ENCODE measurements at places on chromosomes 1 and 21.

GRCh38 chr1:59856725-59857338 is 42.1 kb downstream of the HOOK1 start:
- DNase-seq, result no peak

GRCh38 chr21:26490771-26491170 is 82.3 kb downstream of the CYYR1 start:
- no peak for DNase-seq

GRCh38 chr1:67211589-67212563 is 45.6 kb downstream of the IL23R start:
- peak; percentile 49 for DNase-seq

- DNase-seq, result no peak
Observed at GRCh38 chr1:202671399-202671798, 38.9 kb downstream of the SYT2 start.

GRCh38 chr1:218588540-218589172 is 243.5 kb downstream of the TGFB2 start:
- DNase-seq, result no peak

- no peak for DNase-seq
Observed at GRCh38 chr1:164971391-164971790, 385.1 kb downstream of the LMX1A start.

DNA sequence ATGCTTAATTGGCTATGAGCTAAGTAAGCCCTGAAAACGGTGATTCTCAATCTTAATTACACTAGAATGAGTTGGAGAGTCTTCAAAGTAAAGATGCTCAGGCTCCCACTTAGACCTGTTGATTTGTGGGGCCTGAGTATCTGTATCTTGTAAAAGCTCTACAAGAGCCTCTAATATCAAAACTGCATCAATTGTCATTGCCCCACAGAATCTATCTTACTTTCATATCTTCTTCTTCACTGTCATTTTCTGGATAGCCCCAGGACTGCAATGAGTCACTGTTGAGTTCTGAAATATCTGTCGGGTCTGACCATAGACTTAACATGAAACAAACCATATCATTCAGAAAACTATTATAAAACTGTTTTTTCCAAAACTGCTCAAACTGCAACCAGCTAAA is 102.8 kb upstream of the SERTAD4 start:
- no peak for DNase-seq

- DNase-seq, result peak; percentile 76
Observed at GRCh38 chr1:87045761-87046304, 131.4 kb downstream of the HS2ST1 start.

DNA sequence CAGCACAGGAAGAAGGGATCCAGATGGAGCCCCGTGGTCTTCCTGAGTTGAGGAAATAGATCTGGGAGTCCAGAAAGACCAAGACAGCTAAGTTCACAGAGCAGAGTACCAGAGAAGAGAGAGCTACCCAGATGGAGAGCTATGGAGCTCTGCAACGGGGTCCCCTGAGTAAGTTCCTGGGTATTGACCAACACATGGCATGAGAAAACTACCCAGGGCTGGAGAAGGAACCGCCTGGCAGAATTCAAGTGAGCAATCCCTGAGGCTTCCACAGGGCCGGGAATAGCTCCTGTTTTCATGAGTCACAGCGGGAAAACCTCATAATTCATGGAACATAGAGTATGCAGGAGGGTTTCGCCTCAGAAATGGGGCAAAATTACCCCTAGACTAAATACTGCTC is 19.7 kb downstream of the STPG1 start:
- DNase-seq, result no peak

DNA sequence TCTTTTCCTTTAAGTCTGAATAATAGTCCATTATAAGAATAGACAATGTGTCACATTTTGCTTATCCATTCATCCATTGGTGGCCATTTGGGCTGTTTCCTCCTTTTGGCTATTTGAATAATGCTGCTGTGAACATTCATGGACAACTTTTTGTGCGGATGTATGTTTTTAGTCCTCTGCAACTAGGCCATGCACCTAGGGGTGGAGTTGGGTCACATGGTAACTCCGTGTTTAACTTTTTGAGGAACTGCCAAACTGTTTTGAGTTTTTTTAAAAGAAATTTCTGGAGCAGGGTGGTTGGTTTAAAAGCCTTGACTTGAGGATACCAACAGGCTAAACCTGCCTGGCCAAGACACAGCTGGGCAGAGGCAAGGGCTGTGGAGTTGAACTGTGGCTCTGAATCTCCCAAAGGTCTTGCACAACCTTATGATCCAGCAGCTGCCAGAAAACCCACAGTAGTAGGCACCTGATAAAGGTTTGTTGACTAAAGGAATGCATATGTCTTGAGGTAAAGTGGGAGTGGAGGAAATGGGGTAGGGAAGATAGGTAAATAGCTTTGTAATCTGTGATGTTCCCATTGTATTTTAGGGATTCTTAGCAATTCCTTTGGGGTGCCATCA is 5.6 kb upstream of the RPTN start:
- DNase-seq, result no peak

DNA sequence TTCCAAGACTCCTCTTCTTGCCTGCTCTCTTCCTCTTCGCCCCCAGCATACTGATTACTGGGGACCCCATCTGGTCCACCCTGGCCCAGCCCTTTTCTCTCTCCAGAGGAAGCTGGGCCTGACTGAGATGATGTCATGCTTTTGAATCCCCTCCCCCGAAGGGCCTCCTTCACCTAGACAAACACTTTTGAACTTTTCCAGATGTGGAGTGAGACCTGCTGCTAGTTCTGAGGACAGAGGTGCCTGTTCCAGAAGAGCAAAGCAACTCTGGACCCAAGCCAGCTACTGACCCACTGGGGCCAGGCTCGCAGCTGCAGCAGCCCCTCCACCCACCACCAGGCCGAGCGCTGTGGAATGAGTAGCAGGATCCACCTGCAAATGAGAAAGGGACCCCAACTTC is 8.4 kb downstream of the CD34 start:
- DNase-seq, result no peak

DNA sequence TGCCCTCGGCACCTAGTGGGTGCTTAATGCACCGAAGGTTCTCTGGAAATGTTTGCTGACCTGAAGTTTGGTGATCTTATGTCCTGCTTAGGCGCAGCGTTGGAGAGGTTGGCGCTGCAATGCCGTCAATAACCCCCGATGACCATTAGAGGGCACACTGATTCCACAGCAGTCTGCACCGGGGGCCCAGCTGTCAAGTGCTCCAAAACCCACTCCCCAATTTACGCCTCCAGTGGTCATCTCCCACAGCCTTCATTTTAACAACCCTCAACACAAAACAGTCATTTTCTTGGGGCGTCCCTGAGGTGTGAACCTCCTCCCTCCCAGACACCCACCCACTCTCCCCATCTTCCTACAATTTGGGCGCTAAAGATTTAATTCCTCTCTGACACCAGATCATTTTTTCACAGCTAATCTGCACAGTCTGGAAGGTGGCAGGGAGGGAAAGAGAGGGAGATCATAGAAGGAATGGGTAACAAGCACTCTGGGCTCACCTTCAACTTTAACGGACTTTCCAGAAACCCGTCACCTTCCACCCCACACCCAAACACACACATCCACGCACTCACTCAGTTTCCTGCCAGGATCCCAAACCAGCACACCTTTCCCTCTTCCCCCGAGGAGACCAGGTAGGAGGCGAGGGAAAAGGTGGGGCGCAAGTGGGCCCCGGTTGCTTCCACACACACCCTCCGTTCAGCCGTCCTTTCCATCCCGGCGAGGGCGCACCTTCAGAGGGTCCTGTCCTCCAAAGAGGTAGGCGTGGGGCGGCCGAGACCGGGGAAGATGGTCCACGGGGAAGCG is 570 bp upstream of the NPR1 start:
- peak; percentile 25 for DNase-seq

GRCh38 chr1:65467536-65467935 is 47.1 kb downstream of the LEPR start:
- DNase-seq, result no peak

DNA sequence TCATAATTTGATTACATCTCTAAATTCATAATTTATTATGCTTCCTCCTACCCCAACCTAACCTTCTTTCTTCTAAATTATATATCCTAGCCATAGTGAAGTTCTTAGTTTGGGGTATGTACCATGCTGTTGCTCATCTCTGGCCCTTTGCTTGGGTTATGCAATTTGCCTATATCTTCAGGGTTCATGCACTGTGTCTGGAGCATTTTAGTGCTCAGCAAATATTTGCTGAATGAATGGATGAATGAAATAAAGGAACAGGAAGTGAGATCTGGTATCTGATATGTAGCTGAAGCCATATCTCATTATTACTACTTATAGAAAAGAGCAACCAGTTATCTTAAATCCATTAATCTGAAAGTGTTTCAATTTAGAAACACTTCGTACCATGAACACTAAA is 137.6 kb downstream of the GPATCH2 start:
- no peak for DNase-seq

- peak; percentile 1 for DNase-seq
Observed at GRCh38 chr1:87684194-87684593, 355.5 kb downstream of the LMO4 start.

- no peak for DNase-seq
Observed at GRCh38 chr1:101485712-101486111, 248.9 kb downstream of the S1PR1 start.

DNA sequence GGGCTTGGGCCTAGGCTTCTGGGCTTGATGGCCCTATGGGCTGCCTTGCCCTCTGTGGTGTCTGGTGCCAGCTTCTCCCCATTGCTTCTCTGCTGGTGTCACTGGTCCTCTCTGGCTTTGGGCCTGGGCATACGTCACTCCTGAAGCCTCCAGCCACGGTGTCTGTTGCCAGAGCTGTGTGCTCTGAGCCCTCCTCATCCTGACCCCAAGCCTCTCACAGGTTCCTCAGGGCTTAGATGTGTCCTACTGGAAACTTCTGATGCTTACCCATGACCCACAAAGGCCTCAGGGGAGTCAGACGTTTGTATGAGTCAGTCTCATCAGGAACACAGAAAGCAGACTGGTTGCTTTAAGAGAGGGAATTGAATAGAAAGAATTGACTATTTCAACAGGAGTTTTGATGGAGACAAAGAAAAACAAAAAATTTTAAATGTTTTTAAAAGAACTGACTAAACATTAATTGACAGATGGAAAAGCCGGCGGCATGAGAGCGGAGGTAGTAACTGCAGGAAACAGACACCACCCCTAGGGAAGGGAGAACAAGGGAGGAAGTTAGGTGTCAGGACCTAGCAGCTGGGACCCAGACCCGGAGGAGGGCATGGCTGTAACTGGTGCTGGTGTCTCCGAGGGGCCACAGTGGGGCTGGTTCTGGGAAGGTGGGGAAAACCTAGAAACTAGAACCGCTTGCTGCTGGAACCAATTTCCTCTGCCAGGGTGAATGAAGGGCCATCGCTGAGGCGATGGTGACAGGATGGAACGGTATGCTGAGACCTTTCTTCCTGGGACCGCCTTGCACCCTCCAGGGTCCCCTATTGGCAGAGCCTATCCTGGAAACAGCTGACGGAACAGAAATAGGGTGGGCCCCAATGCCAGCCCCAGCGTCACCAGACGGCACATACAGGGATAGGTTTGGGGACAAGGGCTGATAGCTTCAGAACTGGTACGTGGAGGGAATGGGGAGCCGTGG is 40.0 kb upstream of the CITED4 start:
- DNase-seq, result no peak

DNA sequence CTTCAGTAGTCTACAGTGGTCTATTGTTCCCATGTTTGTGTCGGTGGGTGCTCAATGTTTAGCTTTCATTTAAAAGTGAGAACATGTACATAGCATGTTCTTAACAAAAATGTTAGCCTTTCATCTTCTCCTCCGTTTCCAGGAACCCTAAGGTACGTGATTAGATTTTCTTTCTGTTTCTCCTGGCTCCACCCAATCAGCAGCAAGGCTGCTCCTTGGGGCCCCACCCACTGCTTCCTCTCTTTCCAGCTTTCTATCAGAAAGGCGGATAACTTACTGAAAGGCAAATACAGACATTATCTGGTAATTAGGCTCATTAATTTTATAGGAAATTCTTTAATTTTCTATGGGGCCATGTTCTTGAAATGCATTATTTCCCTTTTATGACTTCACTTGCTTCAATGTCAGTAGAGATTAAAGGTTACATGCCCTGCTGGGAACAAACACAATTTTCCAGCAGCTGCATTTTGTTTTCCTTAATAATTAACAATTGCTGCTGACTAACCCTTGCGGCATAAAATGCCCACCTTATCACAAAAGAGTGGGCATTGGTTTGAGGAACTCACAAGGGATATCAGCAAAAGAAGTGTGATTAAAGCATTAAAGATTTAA is 324.9 kb upstream of the SNX7 start:
- no peak for DNase-seq

GRCh38 chr1:204591473-204592090 is 75.4 kb downstream of the MDM4 start:
- no peak for DNase-seq

Data from central memory CD4-positive, alpha-beta T cell (primary cell).